SJSA1 (cell line): ENCODE measurements at places on chromosomes 5 and 9. TPM values are rescaled to one million over a fixed set of nuclear protein-coding genes. Genes with fewer than 3 reads are reported as not detected.
A peak's percentile ranks its signal among the peaks of the same experiment; 100 is the strongest.

- peaks cover 10% of the 10 kb centered on the region for H3K4me1 ChIP-seq
- no peaks in the 10 kb centered on the region for H3K36me3 ChIP-seq
- no peak for DNase-seq
These were observed 66.6 kb downstream of the SERINC5 start for GRCh38 chr5:80189201-80189600.

Gene SLC9A3
- total RNA-seq, result 3.1 and 3.7 TPM in 2 replicates

DNA sequence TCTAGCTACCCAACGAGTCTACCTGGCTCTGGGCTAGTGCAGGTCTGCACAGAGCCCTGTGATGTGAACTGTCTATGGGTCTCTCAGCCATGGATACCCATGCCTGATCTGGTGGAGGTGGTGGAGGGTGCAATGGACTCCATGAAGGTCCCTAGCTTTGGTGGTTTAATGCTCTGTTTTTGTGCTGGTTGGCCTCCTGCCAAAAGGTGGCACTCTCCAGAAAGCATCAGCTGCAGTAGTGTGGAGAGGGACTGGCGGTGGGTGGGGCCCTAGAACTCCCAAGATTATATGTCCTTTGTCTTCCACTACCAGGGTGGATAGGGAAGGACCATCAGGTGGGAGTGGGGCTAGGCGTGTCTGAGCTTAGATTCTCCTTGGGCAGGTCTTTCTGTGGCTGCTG is 290.1 kb downstream of the AGTPBP1 start:
- H3K27me3 ChIP-seq, result no peaks in the 10 kb centered on the region
- H3K4me3 ChIP-seq, result no peak overlapping the region
- H3K36me3 ChIP-seq, result no peaks in the 10 kb centered on the region

DNA sequence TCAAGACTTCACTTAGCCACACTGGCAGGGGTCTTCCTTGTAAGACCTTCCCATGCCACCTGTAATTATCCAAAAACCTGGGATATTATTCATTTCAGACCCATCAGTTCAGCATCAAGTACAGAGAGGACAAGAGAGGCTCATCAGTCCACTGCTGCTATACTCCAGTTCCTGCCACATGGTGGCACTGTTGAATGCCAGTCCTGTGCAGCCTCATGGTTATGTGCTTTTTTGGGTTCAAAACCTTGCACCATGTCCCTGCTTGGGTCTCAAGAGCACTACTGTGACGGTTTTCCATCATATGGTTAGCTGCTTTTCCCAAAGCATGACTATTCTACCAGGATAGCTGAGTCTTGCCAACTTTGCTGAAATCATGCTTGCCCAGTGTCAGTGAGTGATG is 8.5 kb downstream of the PTGS1 start:
- H3K4me3 ChIP-seq, result no peak overlapping the region
- no peak overlapping the region for H3K27ac ChIP-seq
- no peaks in the 10 kb centered on the region for H3K36me3 ChIP-seq
- no peaks in the 10 kb centered on the region for H3K27me3 ChIP-seq
- peaks cover 6% of the 10 kb centered on the region for H3K4me1 ChIP-seq
- no peak for DNase-seq

DNA sequence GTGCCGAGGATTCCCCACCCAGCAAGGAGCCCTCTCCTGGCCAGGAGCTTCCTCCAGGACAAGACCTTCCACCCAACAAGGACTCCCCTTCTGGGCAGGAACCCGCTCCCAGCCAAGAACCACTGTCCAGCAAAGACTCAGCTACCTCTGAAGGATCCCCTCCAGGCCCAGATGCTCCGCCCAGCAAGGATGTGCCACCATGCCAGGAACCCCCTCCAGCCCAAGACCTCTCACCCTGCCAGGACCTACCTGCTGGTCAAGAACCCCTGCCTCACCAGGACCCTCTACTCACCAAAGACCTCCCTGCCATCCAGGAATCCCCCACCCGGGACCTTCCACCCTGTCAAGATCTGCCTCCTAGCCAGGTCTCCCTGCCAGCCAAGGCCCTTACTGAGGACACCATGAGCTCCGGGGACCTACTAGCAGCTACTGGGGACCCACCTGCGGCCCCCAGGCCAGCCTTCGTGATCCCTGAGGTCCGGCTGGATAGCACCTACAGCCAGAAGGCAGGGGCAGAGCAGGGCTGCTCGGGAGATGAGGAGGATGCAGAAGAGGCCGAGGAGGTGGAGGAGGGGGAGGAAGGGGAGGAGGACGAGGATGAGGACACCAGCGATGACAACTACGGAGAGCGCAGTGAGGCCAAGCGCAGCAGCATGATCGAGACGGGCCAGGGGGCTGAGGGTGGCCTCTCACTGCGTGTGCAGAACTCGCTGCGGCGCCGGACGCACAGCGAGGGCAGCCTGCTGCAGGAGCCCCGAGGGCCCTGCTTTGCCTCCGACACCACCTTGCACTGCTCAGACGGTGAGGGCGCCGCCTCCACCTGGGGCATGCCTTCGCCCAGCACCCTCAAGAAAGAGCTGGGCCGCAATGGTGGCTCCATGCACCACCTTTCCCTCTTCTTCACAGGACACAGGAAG is 120.2 kb downstream of the RGS3 start:
- no peak for DNase-seq
- no peaks in the 10 kb centered on the region for H3K27me3 ChIP-seq
- peaks cover 43% of the 10 kb centered on the region for H3K4me1 ChIP-seq
- H3K36me3 ChIP-seq, result peaks cover 73% of the 10 kb centered on the region

Gene HMMR
- total RNA-seq, result 117 and 119 TPM in 2 replicates

DNA sequence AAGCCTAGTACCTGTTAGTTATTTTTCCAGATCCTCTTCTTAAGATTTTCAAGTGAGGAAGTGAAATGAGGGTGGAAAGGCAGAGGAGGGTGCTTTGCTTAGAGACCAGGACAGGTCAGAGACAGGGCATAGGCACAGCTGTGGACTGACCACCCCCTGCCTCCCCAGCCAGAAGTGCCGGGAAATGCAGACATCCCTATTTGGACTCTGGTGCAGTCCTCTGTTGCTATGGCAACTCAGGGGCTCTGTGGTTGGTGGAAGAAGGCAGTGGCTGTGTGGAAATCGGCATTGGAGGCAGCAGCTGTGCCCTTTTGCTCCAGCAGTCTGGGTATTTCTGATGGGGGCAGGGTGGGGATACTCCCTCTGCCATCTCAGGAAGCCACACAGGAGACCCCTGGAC is 43.3 kb upstream of the NDFIP1 start:
- no peaks in the 10 kb centered on the region for H3K36me3 ChIP-seq
- no peak for DNase-seq
- H3K27ac ChIP-seq, result no peak overlapping the region
- H3K27me3 ChIP-seq, result no peaks in the 10 kb centered on the region
- H3K4me1 ChIP-seq, result peaks cover 21% of the 10 kb centered on the region

GRCh38 chr9:20649381-20649780 is 27.1 kb upstream of the MLLT3 start:
- no peak overlapping the region for H3K27ac ChIP-seq
- DNase-seq, result no peak
- no peak overlapping the region for H3K4me3 ChIP-seq
- no peaks in the 10 kb centered on the region for H3K36me3 ChIP-seq
- H3K4me1 ChIP-seq, result no peaks in the 10 kb centered on the region

DNA sequence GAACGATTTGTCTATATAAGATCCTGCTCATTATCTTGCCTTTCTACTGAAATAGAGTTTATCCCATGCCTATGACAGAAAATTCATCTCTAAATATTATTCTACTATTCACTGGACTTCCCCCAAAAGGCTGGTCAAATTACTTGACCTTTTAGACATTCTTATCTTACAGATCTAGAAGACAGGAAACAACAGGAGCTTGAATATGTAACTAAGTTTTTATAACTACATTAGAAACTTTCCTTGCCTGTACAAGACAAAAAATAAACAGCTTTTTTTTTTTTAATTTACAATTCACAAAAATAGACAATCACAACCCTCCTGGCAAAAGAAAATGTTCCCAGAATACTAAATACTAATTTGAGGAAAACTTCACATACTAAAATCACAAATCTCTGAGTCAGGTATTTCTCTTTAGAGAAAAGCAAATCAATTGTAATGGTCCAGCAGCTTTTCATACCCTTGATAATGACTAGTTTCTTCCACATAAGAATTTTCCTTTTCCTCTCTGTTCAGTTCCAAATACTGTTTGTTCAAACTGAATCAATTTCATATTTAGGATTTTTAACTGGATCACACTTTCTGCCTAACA is 68.6 kb downstream of the MLLT3 start:
- H3K27me3 ChIP-seq, result no peaks in the 10 kb centered on the region
- H3K4me3 ChIP-seq, result no peak overlapping the region
- H3K36me3 ChIP-seq, result no peaks in the 10 kb centered on the region
- H3K4me1 ChIP-seq, result peaks cover 18% of the 10 kb centered on the region
- H3K27ac ChIP-seq, result no peak overlapping the region

GRCh38 chr5:115351356-115352195 is 55.1 kb upstream of the CCDC112 start:
- no peaks in the 10 kb centered on the region for H3K27me3 ChIP-seq
- H3K4me1 ChIP-seq, result peaks cover 31% of the 10 kb centered on the region
- peak overlapping the region; percentile 26 for H3K27ac ChIP-seq
- H3K4me3 ChIP-seq, result no peak overlapping the region

GRCh38 chr5:26833596-26833995 is 204.8 kb downstream of the CDH9 start:
- H3K4me3 ChIP-seq, result no peak overlapping the region
- no peaks in the 10 kb centered on the region for H3K27me3 ChIP-seq
- DNase-seq, result no peak
- no peak overlapping the region for H3K27ac ChIP-seq

- H3K4me3 ChIP-seq, result no peak overlapping the region
- no peak overlapping the region for H3K27ac ChIP-seq
- H3K4me1 ChIP-seq, result peaks cover 8% of the 10 kb centered on the region
- no peaks in the 10 kb centered on the region for H3K27me3 ChIP-seq
These were observed 74.8 kb downstream of the NR3C1 start for GRCh38 chr5:143328589-143329220.

Gene DDX4
- not detected in 2 replicates for total RNA-seq

- H3K36me3 ChIP-seq, result no peaks in the 10 kb centered on the region
- H3K4me3 ChIP-seq, result no peak overlapping the region
- peaks cover 50% of the 10 kb centered on the region for H3K4me1 ChIP-seq
- H3K27ac ChIP-seq, result peak overlapping the region; percentile 81
- DNase-seq, result peak; percentile 94
These were observed 575.2 kb upstream of the WWC1 start for GRCh38 chr5:167716126-167716775.

Gene CCDC187
- not detected in 2 replicates for total RNA-seq

DNA sequence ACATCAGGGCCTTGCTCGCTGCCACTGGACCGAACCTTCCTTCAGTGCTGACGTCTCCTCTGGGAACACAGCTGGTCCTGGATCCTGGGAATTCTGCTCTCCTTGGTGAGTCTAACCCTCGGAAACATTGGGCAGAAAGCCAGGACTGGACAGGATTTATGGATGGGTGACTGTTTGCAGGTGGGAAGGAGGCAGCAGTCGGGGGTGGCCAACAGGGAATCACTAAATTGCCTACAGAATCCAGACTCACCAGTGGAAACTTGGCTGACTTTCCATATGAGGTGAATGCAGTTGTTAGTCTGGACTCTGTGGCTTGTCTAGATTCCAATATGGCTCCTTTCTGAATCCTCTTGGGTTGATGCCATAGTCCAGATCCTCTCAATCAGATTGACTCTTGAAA is 203.1 kb downstream of the SAXO1 start:
- H3K36me3 ChIP-seq, result no peaks in the 10 kb centered on the region
- H3K4me1 ChIP-seq, result no peaks in the 10 kb centered on the region
- no peak overlapping the region for H3K27ac ChIP-seq
- H3K4me3 ChIP-seq, result no peak overlapping the region
- DNase-seq, result no peak
- no peaks in the 10 kb centered on the region for H3K27me3 ChIP-seq

DNA sequence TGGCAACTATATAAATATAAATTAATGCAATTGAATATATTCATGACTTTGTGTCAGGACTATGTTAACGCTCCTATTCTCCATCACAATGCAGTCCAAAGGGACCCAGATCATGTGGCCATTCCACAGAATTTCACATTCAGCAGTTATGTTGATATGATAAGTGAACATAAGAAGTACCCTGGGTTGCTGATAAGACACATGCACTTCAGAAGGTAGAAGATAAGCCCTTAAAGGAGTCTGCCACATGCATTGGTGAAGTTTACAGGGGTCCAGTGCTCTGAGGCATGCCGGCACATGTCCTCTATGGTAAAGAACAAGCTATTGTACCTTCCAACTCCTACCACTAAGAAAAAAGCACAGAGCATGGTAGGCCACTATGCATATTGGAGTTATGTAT is 76.4 kb downstream of the PHAX start:
- no peaks in the 10 kb centered on the region for H3K27me3 ChIP-seq
- 0 out of 2 replicates have a peak, but pooled peaks cover 4% of the 10 kb centered on the region for H3K4me1 ChIP-seq
- H3K36me3 ChIP-seq, result no peaks in the 10 kb centered on the region
- no peak for DNase-seq
- H3K27ac ChIP-seq, result no peak overlapping the region
- H3K4me3 ChIP-seq, result no peak overlapping the region

Gene ANKRD33B
- total RNA-seq, result 10.2 and 10.3 TPM in 2 replicates

DNA sequence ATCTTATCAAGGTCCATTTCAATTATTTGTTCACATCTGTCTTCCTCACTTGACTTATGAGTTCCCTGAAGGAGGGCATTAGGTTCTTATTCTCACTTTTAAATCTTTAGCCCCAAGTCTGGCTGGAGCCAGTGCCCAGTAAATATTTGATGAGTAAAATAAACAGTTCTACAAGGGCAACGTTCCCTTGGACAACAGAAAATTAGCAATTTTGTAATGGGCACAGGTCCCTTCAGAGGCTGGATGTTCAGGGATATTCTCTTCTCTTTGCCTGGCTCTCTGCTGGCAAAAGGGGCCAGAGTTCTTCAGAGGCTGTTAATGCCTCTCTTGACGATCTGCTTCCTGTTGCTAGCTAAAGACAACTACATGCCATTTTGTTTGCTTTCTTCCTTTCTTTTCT is 149.7 kb downstream of the SEMA6A start:
- no peak overlapping the region for H3K27ac ChIP-seq
- H3K4me3 ChIP-seq, result no peak overlapping the region
- no peak for DNase-seq
- no peaks in the 10 kb centered on the region for H3K36me3 ChIP-seq
- no peaks in the 10 kb centered on the region for H3K4me1 ChIP-seq
